ENCODE measurements at places on chromosomes 3 and 15. TPM values are rescaled to one million over a fixed set of nuclear protein-coding genes. Genes with fewer than 3 reads are reported as not detected.
A peak's percentile ranks its signal among the peaks of the same experiment; 100 is the strongest.

- H3K4me1 ChIP-seq: peaks cover 4% of the 10 kb centered on the region
- no peak for DNase-seq
- no peaks in the 10 kb centered on the region for H3K27me3 ChIP-seq
- peak overlapping the region; percentile 41 for H3K27ac ChIP-seq
- peaks cover 63% of the 10 kb centered on the region for H3K36me3 ChIP-seq
Observed at GRCh38 chr15:64502151-64502550, 41.8 kb downstream of the ZNF609 start.

GRCh38 chr3:108067768-108068167 is 23.1 kb downstream of the CD47 start:
- no peaks in the 10 kb centered on the region for H3K27me3 ChIP-seq
- H3K36me3 ChIP-seq: no peaks in the 10 kb centered on the region
- peaks cover 3% of the 10 kb centered on the region for H3K4me1 ChIP-seq
- no peak overlapping the region for H3K27ac ChIP-seq
- no peak overlapping the region for H3K4me3 ChIP-seq

- H3K27ac ChIP-seq: peak overlapping the region; percentile 32
- H3K27me3 ChIP-seq: no peaks in the 10 kb centered on the region
- DNase-seq: peak; percentile 46
- peaks cover 5% of the 10 kb centered on the region for H3K4me1 ChIP-seq
Observed at GRCh38 chr3:48562367-48563095, 1.1 kb downstream of the UCN2 start.

- no peak overlapping the region for H3K4me3 ChIP-seq
- H3K27ac ChIP-seq: no peak overlapping the region
- no peaks in the 10 kb centered on the region for H3K36me3 ChIP-seq
Observed at GRCh38 chr3:131107637-131108433, 81.2 kb downstream of the NEK11 start.

- H3K4me3 ChIP-seq: no peak overlapping the region
- no peak for DNase-seq
- H3K27me3 ChIP-seq: no peaks in the 10 kb centered on the region
- no peak overlapping the region for H3K27ac ChIP-seq
- peaks cover 10% of the 10 kb centered on the region for H3K4me1 ChIP-seq
Observed at GRCh38 chr3:110732420-110732819, 339.2 kb upstream of the NECTIN3 start.

- H3K27me3 ChIP-seq: no peaks in the 10 kb centered on the region
- no peaks in the 10 kb centered on the region for H3K4me1 ChIP-seq
- no peaks in the 10 kb centered on the region for H3K36me3 ChIP-seq
- DNase-seq: no peak
Observed at GRCh38 chr3:54577313-54577712, 350.5 kb downstream of the LRTM1 start.

- H3K4me1 ChIP-seq: no peaks in the 10 kb centered on the region
- H3K36me3 ChIP-seq: no peaks in the 10 kb centered on the region
- no peak for DNase-seq
- H3K27ac ChIP-seq: no peak overlapping the region
Observed at GRCh38 chr15:35725353-35725752, 179.4 kb upstream of the DPH6 start.

DNA sequence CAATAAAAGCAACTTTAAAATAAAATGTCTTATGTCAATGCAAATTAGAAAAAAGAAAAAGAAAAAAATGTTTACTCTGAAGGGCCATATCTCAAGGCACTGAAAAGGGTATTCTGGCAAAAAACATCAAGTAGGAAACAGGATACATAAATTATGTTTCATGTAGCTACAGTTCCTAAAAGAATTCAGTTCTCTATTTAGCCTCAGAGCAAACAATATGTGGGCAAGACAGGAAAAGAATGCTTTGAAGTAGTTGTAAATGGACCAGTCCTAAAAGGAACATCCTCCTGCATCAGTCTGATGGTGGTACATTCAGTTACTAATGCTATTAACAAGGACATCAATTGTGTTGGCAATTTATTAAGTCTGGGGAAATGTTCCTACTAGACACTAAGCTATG is 8.1 kb downstream of the COMMD2 start:
- no peak for DNase-seq
- H3K4me3 ChIP-seq: no peak overlapping the region
- no peaks in the 10 kb centered on the region for H3K27me3 ChIP-seq
- peaks cover 98% of the 10 kb centered on the region for H3K36me3 ChIP-seq

- no peaks in the 10 kb centered on the region for H3K27me3 ChIP-seq
- no peaks in the 10 kb centered on the region for H3K36me3 ChIP-seq
- peaks cover 11% of the 10 kb centered on the region for H3K4me1 ChIP-seq
- H3K27ac ChIP-seq: no peak overlapping the region
- DNase-seq: no peak
Observed at GRCh38 chr15:65835447-65835846, 33.8 kb upstream of the RAB11A start.

- no peak for DNase-seq
- H3K27me3 ChIP-seq: no peaks in the 10 kb centered on the region
- no peaks in the 10 kb centered on the region for H3K4me1 ChIP-seq
- H3K27ac ChIP-seq: no peak overlapping the region
- no peak overlapping the region for H3K4me3 ChIP-seq
Observed at GRCh38 chr3:151933234-151933853, 59.9 kb downstream of the SUCNR1 start.

- H3K4me3 ChIP-seq: no peak overlapping the region
Observed at GRCh38 chr3:88812576-88812975, 294.8 kb upstream of the EPHA3 start.

DNA sequence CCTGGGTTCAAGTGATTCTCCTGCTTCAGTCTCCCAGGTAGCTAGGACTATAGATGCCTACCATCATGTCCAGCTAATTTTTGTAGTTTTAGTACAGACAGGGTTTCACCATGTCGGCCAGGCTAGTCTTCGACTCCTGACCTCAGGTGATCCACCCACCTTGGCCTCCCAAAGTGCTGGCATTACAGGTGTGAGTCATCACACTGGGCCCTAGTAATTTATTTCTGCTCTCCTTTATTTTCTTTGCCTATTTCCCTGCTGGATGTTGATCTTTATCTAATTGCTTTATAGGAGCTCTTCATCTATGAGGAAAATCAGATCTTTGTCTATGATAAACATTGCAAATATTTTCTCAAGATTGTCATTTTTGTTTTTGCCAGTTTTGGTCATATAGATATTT is 31.7 kb downstream of the UQCC5 start:
- H3K4me1 ChIP-seq: no peaks in the 10 kb centered on the region
- H3K27ac ChIP-seq: no peak overlapping the region
- H3K4me3 ChIP-seq: no peak overlapping the region
- H3K27me3 ChIP-seq: no peaks in the 10 kb centered on the region
- no peak for DNase-seq
- peaks cover 49% of the 10 kb centered on the region for H3K36me3 ChIP-seq

DNA sequence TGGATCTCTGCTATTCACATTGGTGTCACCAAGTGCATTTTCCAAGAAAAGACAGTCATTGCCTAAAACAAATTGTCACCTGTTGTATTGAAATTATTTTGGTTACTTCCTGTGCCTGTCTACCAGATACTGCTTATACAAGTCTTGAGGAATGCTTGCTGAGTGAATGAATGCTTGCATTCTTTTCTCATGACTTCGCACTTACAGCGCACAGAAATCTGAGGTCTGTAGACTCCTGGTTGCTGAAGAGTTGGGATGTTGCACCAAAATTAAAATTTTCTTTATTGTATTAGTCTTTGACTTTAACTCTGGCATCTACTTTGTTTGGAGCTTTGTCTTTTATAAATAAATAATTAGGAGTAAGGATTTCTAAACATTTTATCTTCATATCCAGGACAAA is 28.4 kb downstream of the SH3GL3 start:
- H3K36me3 ChIP-seq: no peaks in the 10 kb centered on the region
- H3K4me1 ChIP-seq: no peaks in the 10 kb centered on the region
- DNase-seq: no peak
- H3K4me3 ChIP-seq: no peak overlapping the region
- H3K27ac ChIP-seq: no peak overlapping the region

DNA sequence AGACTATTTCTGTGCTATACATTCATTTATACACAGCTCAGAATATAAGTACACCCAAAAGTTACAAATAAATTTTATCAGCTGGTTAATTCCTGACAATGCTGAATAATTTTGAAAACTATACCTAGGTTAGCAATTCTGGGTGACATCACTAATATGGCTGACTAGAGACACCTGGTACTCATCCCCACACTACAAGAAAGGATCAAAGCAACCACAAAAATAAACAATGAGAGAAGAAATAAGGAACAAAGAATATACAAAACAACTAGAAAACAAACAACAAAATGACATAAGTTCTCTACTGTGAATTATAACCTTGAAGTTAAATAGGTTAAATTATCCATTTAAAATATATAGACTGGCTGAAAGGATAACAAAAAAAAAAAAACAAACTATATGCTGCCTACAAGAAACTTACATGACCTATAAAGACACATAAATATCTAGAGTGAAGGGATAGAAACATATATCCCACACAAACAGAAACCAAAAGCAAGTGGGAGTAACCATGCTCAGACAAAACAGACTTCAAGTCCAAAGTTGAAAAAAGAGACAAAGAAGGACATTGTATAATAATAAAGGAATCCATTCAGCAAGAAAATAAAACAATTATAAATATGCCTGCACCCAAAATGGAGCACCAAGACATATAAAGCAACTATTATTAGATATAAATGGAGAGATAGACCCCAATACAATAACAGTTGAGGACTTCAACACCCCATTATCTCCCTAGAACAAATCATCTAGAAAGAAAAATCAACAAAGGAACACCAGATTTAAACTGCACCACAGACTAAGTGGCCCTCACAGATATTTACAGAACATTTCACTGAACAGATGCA is 57.8 kb downstream of the IMPG2 start:
- H3K27ac ChIP-seq: no peak overlapping the region
- DNase-seq: no peak
- no peak overlapping the region for H3K4me3 ChIP-seq
- H3K4me1 ChIP-seq: no peaks in the 10 kb centered on the region

GRCh38 chr3:37556789-37557301 is 304.8 kb upstream of the CTDSPL start:
- no peak overlapping the region for H3K27ac ChIP-seq
- H3K36me3 ChIP-seq: peaks cover 4% of the 10 kb centered on the region
- no peaks in the 10 kb centered on the region for H3K4me1 ChIP-seq

GRCh38 chr3:123379041-123379830 is 69.7 kb downstream of the ADCY5 start:
- no peak overlapping the region for H3K27ac ChIP-seq
- H3K27me3 ChIP-seq: no peaks in the 10 kb centered on the region
- no peaks in the 10 kb centered on the region for H3K4me1 ChIP-seq
- no peak overlapping the region for H3K4me3 ChIP-seq

RPL29 gene
- total RNA-seq: 1,440 TPM

CCR9 gene
- not detected for total RNA-seq

RYR3 gene
- 2.6 TPM for total RNA-seq

ACTC1 gene
- total RNA-seq: 42.5 TPM

LHFPL4 gene
- 1.1 TPM for total RNA-seq

MME gene
- 37.4 TPM for total RNA-seq

CFAP92 gene
- total RNA-seq: 1.4 TPM

C2CD4A gene
- not detected for total RNA-seq

GABRG3 gene
- total RNA-seq: 0.53 TPM

TICRR gene
- total RNA-seq: 21.3 TPM

C3orf20 gene
- total RNA-seq: not detected

Data from endodermal cell (in vitro differentiated cells).